Stimulated activated naive B cell treated with anti-CD40 and anti-IgM and Interleukin-4, amounts not matched to agents 10 μg/mL and 1 μg/mL and 100 μg/mL, for 72 hours (primary cell): ENCODE measurements at places on chromosomes 2 and 18.

DNA sequence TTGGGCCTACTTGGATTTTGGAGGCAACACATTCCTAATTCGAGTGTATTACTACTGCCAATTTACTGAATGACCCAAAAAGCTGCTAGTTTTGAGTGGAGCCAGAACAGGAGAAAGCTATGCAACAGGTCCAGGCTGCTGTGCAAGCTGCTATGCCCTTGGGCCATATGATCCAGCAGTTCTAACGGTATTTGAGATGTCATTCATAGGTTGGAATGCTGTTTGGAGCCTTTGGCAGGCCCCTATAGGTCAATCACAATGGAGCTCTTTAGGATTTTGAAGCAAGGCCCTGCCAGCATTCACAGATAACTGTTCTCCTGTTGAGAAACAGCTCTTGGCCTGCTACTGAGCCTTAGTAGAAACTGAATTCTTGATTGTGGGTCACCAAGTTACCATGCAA is 368.7 kb downstream of the CDH19 start:
- no peak overlapping the region for H3K27ac ChIP-seq
- DNase-seq: no peak
- H3K27me3 ChIP-seq: no peaks in the 10 kb centered on the region

GRCh38 chr2:223835701-223836532 is 1.5 kb downstream of the AP1S3 start:
- H3K4me3 ChIP-seq: peak overlapping the region; percentile 89
- H3K27ac ChIP-seq: peak overlapping the region; percentile 92
- H3K36me3 ChIP-seq: peaks cover 17% of the 10 kb centered on the region
- H3K27me3 ChIP-seq: no peaks in the 10 kb centered on the region

DNA sequence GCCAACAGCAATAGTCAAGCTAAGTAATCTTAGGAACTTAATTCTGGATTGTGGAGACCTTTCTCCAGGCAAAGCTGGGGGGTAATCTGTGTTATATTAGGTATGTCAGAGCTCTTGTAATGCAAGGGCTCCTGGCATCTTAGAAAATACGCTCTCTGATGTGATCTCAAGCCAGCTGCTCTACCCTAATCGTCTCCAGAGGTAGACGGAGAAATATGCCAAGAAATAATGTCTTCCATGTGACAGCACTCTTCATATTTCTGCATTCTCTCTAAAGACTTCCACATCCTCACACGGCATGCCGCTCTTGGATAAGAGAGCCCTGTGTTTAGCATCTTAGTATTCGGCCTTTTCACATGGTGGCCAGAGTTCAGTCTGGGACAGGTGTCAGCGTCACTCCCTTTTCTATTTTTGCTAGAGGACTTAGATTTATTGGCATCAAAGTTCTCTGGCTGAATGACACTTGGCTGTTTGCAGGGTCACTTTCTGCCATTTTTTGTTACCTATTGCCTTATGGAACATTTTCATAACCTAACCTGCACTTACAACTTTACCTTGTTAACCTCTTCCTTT is 25.2 kb downstream of the CAPN13 start:
- no peaks in the 10 kb centered on the region for H3K27me3 ChIP-seq
- H3K36me3 ChIP-seq: no peaks in the 10 kb centered on the region
- H3K4me1 ChIP-seq: no peaks in the 10 kb centered on the region
- H3K4me3 ChIP-seq: no peak overlapping the region
- no peak for DNase-seq
- no peak overlapping the region for H3K27ac ChIP-seq

- DNase-seq: no peak
- no peaks in the 10 kb centered on the region for H3K27me3 ChIP-seq
- no peak overlapping the region for H3K4me3 ChIP-seq
- H3K36me3 ChIP-seq: no peaks in the 10 kb centered on the region
- no peaks in the 10 kb centered on the region for H3K4me1 ChIP-seq
Observed at GRCh38 chr2:141941210-141941714, 189.6 kb downstream of the LRP1B start.

DNA sequence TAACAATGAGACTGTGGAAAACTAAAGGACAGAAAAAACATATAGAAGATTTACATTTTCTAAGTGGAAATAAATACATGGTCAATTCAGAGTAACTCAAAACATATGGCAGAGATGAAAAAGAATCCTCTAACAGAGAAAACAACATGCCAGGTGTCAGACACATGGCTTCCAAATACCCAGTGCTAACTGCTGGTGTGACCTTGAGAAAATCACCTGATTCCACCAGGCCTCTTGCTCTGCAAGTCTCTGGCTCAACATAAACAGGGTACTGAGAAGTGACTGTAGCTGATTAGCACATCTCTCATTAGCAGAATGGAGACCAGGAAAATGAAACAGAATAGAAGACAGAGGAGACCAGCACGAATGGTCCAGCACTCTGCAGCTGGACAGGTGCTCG is 210.8 kb downstream of the HNMT start:
- DNase-seq: no peak
- no peaks in the 10 kb centered on the region for H3K27me3 ChIP-seq
- H3K4me1 ChIP-seq: no peaks in the 10 kb centered on the region
- no peak overlapping the region for H3K27ac ChIP-seq
- H3K36me3 ChIP-seq: peaks cover 3% of the 10 kb centered on the region
- no peak overlapping the region for H3K4me3 ChIP-seq

- H3K27me3 ChIP-seq: no peaks in the 10 kb centered on the region
- no peak for DNase-seq
- no peaks in the 10 kb centered on the region for H3K4me1 ChIP-seq
- no peak overlapping the region for H3K27ac ChIP-seq
- no peak overlapping the region for H3K4me3 ChIP-seq
- H3K36me3 ChIP-seq: no peaks in the 10 kb centered on the region
Observed at GRCh38 chr2:77579076-77579769, 57.0 kb upstream of the LRRTM4 start.

DNA sequence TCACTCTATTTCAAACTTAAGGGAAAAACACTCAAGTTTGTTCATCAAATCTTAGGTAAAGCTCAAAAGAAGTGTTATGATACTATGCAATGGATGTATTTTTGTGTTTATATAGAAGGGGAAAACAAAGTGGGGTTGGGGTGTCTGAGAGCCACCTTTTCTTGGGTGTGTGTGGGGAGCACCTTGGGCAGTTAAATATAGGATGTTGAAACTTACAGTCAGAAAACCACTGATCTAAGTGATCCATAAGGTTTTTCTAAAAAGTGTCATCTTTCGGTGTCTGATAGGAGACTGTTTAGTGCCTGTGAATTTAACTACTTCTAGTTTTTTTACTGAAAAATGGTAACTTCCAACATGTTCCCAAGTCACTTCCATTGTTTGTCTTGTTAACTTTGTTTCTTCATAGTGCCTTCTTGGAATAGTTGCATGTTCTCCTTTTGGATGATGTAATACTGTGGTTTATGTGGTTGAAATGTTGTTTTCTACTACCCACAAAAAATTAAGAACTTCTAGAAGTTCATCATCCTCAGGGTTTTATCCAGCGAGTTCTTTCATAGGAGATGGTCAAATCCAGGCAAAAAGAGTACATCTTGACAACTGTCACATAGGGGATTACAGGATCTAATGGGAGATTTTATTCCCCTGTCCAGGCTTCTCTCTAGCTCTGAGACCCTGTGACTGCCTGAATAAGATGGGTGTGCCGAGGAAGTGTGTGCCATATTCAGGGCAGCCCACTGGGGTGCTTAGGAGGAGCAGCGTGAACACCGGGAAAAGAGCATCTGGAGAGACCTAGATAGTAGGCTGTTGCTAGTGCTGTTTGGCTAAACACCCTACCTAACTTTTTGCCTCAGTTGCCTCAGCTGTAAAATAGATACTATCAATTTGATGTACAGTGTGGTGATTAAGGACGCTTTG is 46.2 kb downstream of the CAB39 start:
- no peak overlapping the region for H3K4me3 ChIP-seq
- H3K27me3 ChIP-seq: no peaks in the 10 kb centered on the region
- H3K36me3 ChIP-seq: peaks cover 45% of the 10 kb centered on the region
- peaks cover 30% of the 10 kb centered on the region for H3K4me1 ChIP-seq
- no peak for DNase-seq
